ENCODE measurements at places on chromosomes 1 and 21. TPM values are rescaled to one million over a fixed set of nuclear protein-coding genes. Genes with fewer than 3 reads are reported as not detected.

GRCh38 chr1:173530795-173531693, 53.9 kb downstream of the PRDX6 start:
- no peaks in the 10 kb centered on the region for H3K27me3 ChIP-seq
- DNase-seq, result no peak
- no peaks in the 10 kb centered on the region for H3K4me1 ChIP-seq

DNA sequence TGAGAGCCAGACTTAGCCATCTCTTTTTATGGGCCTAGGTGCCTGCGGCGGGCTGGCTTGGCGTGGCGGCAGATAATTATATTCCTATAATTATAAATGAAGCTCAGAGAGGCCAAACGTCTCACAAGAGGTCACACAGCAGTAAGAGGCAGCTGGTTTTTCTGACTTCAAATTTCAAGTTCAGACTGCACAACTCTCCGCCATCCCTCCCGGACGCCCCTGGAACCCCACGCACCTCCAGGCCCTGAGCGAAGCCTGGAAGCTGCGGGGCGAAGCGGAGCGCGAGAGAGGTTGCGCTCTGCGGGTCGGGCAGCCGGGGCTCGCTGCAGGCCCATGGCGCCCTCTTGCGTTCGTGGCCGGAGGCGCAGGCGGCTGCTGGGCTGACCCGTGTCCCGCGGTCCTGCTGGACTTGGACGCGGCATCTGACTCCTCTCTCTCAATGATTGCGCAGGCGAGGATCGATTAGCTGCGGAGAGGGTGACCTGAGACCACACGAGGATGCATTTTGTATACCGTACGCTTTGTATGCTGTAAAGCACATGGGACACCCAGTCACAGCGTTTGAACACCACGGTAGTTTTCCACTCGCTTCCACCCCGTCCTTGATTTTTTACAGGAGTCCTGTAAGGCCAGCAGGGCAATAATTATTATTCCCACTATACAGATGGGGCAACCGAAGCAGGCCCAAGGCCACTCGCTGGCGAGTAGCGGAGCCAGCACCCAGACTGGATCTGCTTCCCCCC, 272.7 kb downstream of the FOXD2 start:
- peaks cover 32% of the 10 kb centered on the region for H3K4me1 ChIP-seq
- no peak overlapping the region for H3K27ac ChIP-seq
- no peaks in the 10 kb centered on the region for H3K36me3 ChIP-seq
- H3K27me3 ChIP-seq, result peaks cover 91% of the 10 kb centered on the region
- DNase-seq, result peak; percentile 68

GRCh38 chr1:199743227-199743626, 284.3 kb upstream of the NR5A2 start:
- H3K27ac ChIP-seq, result no peak overlapping the region
- peaks cover 3% of the 10 kb centered on the region for H3K4me1 ChIP-seq
- H3K36me3 ChIP-seq, result no peaks in the 10 kb centered on the region
- DNase-seq, result no peak
- H3K4me3 ChIP-seq, result no peak overlapping the region

GRCh38 chr1:169690489-169690888, 20.9 kb downstream of the SELL start:
- H3K27ac ChIP-seq, result no peak overlapping the region
- no peaks in the 10 kb centered on the region for H3K36me3 ChIP-seq
- no peak for DNase-seq
- H3K4me3 ChIP-seq, result no peak overlapping the region

- H3K4me3 ChIP-seq, result no peak overlapping the region
- no peak for DNase-seq
- no peaks in the 10 kb centered on the region for H3K27me3 ChIP-seq
- H3K27ac ChIP-seq, result no peak overlapping the region
- no peaks in the 10 kb centered on the region for H3K36me3 ChIP-seq
- no peaks in the 10 kb centered on the region for H3K4me1 ChIP-seq
Observed at GRCh38 chr1:199279872-199280645, 641.2 kb downstream of the PTPRC start.

DNA sequence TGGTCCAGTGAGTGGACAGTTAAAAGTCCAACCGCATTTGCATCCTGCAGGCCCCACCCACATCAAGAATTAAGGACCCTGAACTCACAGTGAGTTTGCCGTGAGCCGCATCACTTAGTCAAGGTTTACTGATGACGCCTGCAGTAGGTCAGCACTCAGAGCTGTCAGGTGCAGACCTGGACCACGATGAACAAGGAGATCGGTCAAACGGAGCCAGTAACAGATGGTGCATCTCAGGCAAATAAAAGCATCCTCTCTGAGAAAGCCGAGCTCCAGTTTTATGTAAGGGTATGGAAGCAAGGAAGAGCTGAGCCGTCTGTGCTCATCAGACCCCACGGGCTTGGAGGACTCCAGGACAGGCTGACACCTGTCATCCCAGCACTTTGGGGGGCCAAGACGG, 4.5 kb downstream of the PRDM15 start:
- H3K27me3 ChIP-seq, result no peaks in the 10 kb centered on the region
- no peak overlapping the region for H3K4me3 ChIP-seq
- peaks cover 13% of the 10 kb centered on the region for H3K4me1 ChIP-seq
- no peak for DNase-seq
- no peak overlapping the region for H3K27ac ChIP-seq

- H3K36me3 ChIP-seq, result peaks cover 24% of the 10 kb centered on the region
- H3K4me3 ChIP-seq, result peak overlapping the region; percentile 8
- no peaks in the 10 kb centered on the region for H3K27me3 ChIP-seq
- peak overlapping the region; percentile 89 for H3K27ac ChIP-seq
- no peak for DNase-seq
Observed at GRCh38 chr21:46375560-46376230, 51.7 kb downstream of the PCNT start.

DNA sequence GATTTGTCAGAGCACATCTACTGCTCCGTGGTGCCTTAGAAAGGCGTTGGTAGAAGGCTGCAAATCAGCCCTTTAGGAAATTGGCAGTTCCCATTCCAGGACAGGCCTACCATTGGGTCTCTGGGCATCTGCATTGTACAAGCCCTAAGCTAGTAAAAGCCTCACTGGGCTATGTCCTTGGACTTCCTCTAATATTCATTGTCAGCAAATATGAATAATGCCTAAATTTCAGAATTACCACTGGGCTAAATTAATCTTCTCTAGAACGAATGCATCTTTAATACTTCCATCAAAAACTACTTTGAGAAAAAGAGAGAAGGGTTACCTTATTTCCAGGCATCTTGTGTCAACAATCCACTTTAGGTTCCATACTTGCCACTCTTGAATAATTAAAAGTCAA, 41.5 kb upstream of the ATP1A1 start:
- no peaks in the 10 kb centered on the region for H3K27me3 ChIP-seq
- no peaks in the 10 kb centered on the region for H3K4me1 ChIP-seq
- no peak overlapping the region for H3K27ac ChIP-seq
- no peaks in the 10 kb centered on the region for H3K36me3 ChIP-seq
- no peak for DNase-seq
- H3K4me3 ChIP-seq, result no peak overlapping the region

Gene GFI1
- 0.13 TPM for total RNA-seq

Gene SELENOF
- 136 TPM for total RNA-seq

Gene LRRC71
- total RNA-seq, result 0.53 TPM

Data from muscle of leg (tissue), 16 donors.